Activated CD8-positive, alpha-beta memory T cell treated with anti-CD3 and anti-CD28 coated beads, Interleukin-2, amount 50 U/mL, for 4 hours (primary cell): ENCODE measurements at places on chromosomes 5 and 9.

DNA sequence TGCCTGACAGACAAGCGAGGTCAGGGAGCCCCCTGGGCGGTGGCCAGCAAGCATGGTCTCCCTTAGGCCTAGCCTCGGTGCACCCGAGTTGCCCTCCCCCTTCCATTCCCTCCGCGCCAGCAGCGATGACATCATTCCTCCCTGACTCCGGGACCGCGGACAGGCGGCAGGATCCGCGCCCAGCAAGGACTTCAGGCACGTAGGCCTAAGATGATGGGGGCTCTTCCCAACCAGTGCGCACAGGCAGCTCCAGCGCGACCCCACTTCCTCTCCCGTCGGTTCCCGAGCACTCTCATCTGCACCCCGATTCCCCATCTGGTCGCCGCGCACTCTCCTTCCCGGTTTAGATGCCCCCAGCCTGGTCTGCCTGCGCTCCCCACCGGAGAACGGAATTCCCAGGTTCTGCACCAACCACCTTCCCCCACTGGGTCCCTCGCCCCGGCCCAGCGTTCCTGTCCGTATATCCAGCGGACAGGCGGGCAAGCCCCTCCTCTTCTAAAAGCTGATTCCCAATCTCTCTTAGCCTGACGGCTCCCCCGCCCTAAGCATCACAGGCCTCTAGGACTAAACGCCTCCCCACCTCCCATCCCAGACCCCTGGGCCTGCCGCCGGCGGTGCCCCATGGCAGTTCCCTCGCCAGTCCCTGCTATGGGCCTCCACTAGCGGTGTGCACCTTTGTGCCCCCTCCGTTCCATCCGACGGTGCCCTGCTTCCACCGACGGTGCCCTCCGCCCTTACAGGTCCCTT, 931 bp downstream of the FAM219A start:
- DNase-seq, result peak; percentile 24

DNA sequence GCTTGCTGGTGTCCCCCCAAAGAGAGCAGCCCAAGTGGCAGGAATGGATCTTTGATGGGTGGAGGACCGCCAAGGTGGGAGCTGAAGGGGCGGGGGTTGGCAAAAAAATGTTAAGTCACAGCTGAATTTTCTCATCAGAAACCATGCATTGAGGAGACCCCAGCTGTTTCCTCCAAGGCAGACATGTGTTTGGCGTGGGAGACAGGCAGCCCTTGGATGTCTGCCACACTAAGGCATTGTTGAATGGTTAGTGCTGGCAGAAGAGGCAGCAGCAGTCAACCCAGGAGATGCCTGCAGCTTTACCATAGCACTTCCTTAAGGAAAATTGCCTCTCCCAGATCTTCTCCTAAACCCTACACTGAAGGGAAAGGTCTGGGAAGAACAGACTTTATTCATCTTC, 394.9 kb upstream of the CD180 start:
- DNase-seq, result no peak

DNA sequence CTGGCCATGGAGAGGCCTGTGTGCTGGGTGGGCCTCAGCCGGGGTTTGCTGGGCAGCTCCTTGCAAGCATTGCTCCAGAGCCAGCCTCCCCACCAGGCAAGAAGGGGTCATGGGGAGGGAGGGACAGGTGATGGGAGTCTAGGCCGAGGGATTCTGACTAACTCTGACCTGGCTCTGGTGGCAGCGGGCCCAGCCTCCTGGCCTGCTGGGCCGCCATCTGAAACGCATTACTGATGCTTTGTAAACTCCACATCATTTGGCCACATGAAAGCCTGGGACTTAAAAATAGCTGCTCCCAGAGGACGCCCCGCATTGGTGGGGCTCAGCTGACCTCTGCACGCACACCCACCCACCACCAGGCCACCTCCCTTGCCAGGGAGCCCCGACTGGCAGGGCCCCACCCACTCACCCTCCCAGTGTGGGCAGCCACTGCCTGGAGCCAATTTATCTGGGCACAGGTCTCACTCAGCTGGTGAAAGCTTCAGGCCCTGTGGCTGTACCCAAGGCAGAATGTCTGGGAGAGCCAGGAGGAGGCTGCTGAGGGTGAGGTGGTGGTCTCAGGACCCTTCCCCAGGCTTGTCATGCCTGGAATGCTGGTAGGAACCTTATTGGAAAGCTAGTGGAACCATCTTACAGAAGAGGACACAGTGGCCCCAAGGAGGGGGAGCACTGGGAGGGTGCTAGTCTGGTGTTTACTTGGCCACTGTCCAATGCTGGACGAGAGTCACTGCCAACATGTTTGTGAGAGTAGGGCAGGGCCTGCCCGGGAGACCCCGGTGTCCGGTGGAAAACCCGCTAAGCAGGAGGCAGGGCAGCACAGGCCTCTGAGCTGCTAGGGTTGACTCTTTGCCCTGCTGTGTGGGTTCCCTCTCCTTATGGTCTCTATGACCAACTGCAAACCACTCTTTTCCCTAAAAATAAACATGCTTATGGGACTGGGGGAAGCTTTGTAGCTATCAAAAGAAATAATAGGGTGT, 10.8 kb downstream of the TCF7 start:
- no peak for DNase-seq

- no peak for DNase-seq
Observed at GRCh38 chr9:16721972-16722371, 148.5 kb downstream of the BNC2 start.
